ENCODE measurements at places on chromosomes 2 and 18.

DNA sequence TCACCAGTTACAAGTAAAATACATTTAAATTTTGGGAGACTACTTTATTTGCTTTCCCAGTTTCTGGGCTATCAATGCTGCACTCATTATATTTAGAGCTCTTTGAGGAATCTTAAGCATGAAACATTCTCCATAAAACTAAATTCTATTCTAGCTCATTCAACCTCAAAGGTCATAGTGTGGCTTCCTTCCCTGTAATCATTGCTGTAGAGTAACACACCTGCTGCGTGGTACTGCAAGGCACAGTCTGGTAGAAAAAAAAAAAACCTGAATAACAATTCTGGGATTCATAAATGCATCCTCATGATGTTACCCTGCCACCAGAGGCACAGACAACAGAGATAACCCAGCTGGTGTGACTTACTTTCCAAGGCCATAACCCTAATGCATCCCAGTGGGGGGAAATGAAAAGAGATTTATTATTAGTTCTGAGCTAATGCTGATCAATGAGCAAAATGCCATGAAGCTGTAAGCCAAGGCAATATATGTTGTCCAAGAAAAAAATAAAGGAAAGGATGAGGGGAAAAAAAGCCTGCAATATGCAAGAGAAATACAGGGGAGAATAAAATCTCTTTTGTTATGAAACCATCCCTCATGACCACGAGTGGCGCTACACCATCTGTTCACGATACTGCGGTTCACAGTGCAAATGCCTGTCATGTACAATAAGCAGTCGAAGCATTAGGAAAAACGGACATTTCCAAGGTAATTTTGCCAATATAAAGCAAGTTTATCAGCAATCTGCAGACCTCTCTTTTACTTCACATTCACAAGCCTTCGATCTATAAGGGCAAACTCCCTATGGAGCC is 1481.6 kb upstream of the PIK3C3 start:
- no peak for DNase-seq

DNA sequence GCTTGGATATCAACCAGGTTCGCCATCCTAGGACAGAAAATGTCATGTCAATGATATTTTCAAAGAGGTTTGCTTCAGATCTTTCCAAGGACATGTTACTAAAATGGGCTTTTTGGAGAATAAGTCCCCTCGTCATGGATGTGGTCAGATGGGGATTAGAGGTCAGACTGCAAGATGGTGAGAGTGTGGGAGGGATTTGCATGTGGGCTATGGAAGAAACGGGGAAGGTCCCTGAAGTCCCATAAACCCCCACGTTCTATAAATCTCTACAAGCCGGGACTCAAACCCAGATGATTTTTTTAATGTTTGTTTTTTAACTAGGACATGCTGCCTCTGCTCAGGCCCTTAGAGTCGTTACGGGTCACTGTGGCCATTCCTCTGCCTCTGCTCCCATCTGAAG is 37.7 kb upstream of the IGFBP5 start:
- no peak for DNase-seq

DNA sequence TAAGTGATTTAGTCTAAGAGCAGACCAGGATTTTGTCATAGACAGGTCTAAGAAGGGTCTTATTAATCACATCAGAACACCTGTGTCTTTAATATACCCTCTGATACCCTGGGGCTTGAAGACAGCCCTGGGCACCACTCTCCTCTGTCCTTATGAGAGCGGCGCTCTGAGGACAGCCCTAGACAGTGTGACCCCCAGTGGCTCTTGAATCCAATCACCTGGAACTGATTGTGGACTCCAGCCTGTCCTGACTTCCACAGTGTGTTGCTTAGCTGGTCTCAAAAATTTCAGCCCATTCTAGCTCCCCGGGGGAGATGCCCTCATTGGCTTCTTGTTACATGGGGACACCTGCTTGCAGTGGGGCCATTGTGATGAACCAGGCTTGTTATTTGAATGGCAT is 195.8 kb upstream of the SMAD2 start:
- no peak for DNase-seq

DNA sequence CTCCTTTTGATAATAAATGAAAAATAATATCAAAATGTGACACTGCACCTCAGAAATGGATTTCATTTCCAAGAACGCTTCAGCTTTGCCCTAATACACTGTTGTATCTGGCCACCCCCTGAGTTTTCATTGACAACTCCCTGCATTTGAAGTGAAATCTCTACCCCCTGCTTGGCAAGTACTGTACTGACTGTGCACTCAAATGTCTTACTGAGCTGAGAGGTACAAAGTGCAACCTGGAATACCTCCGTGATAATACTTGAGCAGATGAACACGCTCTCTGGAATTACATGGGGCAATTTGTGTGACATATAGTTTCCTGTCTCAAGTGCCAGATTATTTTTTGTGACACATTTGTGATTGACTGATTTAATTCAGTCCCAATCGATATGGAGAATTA is 231.1 kb downstream of the LRP1B start:
- DNase-seq = no peak

DNA sequence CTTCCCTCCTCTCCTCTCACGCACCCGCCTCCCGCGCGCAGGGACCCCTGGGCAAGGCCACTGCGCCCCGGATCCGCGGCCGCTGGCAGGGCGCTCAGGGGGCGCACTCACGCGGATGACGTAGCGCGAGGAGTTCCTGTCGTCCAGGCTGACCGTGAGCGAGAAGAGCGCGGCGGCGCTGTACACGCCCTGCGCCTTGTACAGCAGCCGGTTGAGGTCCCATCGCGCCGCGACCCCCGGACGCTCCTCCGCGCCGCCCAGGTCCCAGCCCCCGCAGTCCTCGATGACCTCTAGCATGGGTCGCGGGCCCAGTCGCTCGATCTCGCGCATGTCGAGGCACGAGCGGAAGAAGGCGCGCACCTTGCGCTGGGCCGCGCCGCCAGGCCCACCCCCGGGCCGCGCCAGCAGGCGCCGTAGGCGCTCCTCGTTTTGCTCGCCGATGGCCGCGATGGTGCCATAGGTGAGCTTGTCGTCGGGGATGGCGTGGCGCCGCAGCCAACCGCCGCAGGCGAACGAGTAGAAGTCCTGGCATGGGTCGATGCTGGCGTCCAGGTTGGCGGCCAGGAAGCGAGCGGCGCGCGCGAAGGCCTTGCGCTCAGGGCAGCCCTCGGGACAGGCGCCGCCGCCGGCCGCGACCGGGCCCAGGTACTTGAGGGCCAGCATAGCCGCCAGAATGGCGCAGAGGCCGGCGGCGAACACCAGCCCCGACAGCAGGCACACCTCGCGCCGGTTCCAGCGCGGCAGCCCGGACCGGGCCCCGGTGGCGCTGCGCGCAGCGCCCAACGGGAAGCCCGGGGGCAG is 1.7 kb downstream of the ECEL1 start:
- no peak for DNase-seq

DNA sequence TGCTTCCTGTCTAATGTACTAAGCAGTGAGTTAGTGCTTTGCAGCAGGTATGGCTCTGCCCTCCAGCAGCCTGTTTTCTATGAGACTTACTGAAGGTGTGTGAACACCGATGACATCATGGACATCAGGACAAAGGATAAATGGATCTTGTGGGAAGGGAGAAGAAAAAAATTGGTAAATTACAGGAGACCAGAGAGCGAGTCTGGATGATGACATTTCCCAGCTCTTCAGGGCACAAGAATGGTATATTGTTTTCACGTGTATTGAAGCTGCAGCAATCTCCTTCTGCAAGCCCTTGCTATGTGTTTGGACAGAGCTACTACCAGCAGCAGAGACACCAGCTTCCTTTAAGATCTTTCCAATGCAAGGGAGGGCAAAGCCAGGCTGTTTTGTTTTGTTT is 47.2 kb downstream of the DCC start:
- no peak for DNase-seq

DNA sequence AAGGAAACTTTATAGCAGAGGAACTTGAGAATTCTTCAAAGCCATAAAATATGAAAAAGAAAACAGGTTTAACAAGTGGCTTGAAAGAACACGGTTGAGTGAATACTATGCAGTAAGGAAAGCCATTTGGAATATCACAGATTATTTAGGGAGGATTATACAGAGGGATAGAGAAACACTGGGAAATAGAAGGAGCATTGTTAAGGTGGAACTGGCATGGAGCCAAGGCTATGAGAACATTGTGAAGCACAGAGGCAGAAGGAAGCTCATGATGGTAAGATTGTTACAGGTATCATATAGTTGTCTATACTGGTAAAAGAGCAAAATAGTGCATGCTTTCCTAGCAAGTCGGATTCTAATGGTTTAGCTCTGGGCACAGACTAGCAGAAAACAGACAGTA is 87.1 kb downstream of the SS18 start:
- DNase-seq = no peak

DNA sequence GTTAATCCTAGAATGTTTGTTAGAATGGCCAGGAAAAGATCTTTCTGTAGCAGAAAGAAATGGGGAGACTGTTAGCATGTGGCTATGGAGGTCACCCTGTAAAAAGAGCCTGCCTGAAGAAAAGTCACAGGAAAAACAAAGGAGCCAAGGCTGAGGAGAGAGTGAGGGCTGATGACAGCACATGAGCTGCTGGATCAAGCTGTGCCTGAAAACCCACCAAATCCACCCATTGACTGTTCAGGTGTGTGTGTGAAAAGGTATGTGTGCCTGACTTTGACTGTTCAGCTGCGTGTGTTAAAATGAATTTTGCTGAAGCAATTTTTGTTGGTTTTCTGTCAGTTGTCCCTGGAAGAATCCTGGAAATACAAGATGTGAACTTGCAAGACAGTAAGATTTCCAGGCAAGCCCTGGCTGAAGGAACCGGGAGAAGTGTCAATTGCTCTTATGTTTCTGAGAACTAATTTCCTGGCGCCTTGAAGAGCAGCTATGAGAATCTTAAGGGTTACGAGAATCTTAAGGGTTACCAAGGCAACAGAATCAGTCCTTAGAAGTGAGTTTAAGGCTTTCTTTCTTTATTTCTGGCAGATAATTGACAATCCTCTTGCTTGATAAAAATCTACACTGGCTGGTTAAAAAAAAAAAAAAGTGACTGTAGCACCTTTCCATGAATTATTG is 73.0 kb upstream of the LGALSL start:
- DNase-seq = no peak

- no peak for DNase-seq
These were observed 47.5 kb downstream of the EML4 start for GRCh38 chr2:42216694-42217093.

GRCh38 chr18:77512152-77512551 is 262.5 kb downstream of the GALR1 start:
- no peak for DNase-seq

GRCh38 chr2:128395196-128395595 is 76.5 kb upstream of the HS6ST1 start:
- DNase-seq = no peak

DNA sequence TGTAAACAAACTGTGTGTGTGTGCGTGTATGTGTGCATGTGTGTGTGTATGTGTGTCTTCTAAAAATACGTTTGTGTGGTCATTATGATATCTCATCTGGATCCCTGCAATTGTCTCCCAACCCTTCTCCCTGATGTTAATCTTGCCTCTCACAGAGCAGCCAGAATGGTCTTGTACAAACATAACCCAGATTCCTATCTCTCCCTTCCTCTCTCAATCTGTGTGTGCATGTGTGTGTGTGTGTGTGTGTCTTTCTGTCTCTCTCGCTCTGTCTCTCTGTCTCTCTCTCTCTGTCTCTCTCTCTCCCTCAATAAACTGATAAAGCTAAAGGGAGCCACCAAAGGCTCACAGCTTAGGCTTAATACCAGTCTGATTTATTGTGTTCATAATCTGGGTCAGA is 210.8 kb downstream of the PAX3 start:
- no peak for DNase-seq
